ENCODE measurements at places on chromosomes 2 and 18. TPM values are rescaled to one million over a fixed set of nuclear protein-coding genes. Genes with fewer than 3 reads are reported as not detected.
A peak's percentile ranks its signal among the peaks of the same experiment; 100 is the strongest.

Gene DCDC2C
- not detected for total RNA-seq

Gene GPR155
- 4.4 TPM for total RNA-seq

Gene POTEF
- not detected for total RNA-seq

Gene MIB1
- total RNA-seq = 29.1 TPM

Gene TMX3
- total RNA-seq = 13.5 TPM

Gene CD8B2
- total RNA-seq = not detected

Gene CD28
- 0.68 TPM for total RNA-seq

Gene RGPD4
- total RNA-seq = not detected

Gene FTCDNL1
- total RNA-seq = 2.7 TPM

Gene DNAJC5G
- total RNA-seq = not detected

GRCh38 chr2:179107737-179108136 lies 57.8 kb upstream of the CCDC141 start:
- no peak overlapping the region for H3K4me3 ChIP-seq
- no peaks in the 10 kb centered on the region for H3K36me3 ChIP-seq
- H3K27me3 ChIP-seq = no peaks in the 10 kb centered on the region
- H3K4me1 ChIP-seq = peaks cover 30% of the 10 kb centered on the region
- DNase-seq = no peak
- peak overlapping the region; percentile 7 for H3K27ac ChIP-seq

- no peak overlapping the region for H3K27ac ChIP-seq
- DNase-seq = no peak
- no peak overlapping the region for H3K4me3 ChIP-seq
- no peaks in the 10 kb centered on the region for H3K36me3 ChIP-seq
- H3K4me1 ChIP-seq = no peaks in the 10 kb centered on the region
Measured at GRCh38 chr2:219642069-219642454, 14.6 kb downstream of the SLC4A3 start.

GRCh38 chr2:125373293-125373692 lies 1282.7 kb upstream of the GYPC start:
- no peaks in the 10 kb centered on the region for H3K4me1 ChIP-seq
- no peak overlapping the region for H3K4me3 ChIP-seq
- H3K36me3 ChIP-seq = no peaks in the 10 kb centered on the region
- no peak overlapping the region for H3K27ac ChIP-seq

GRCh38 chr18:63553081-63553480 lies 10.9 kb downstream of the SERPINB12 start:
- no peaks in the 10 kb centered on the region for H3K36me3 ChIP-seq
- no peak overlapping the region for H3K4me3 ChIP-seq
- no peaks in the 10 kb centered on the region for H3K27me3 ChIP-seq
- H3K27ac ChIP-seq = peak overlapping the region; percentile 55
- H3K4me1 ChIP-seq = peaks cover 3% of the 10 kb centered on the region

DNA sequence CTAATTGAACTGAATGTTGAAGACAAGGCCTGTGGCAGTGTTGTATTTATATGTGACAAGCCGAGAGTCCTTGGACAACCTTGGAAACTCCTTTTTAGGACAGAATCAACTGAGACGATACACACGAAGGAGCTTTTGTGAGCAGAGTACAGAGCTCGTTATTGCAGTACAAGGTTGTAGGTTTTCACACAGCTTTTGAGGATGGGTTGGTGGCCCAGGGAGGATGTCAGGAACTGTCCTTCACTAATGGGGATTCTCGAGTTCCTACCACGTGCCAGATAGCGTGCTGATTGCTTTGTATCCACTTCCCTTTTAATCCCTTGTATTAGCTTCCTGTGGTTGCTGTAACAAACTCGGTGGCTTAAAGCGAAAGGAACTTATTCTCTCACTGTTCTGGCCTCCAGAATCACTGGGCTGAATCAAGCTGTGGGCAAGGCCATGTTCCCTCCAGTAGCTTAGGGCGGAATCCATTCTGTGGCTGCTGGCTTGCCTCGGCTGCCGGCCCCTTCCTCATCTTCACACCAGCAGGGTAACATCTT lies 20.2 kb downstream of the INPP4A start:
- peak; percentile 52 for DNase-seq
- no peaks in the 10 kb centered on the region for H3K27me3 ChIP-seq
- peak overlapping the region; percentile 84 for H3K27ac ChIP-seq
- H3K4me3 ChIP-seq = no peak overlapping the region

- peak overlapping the region; percentile 29 for H3K27ac ChIP-seq
- H3K4me3 ChIP-seq = no peak overlapping the region
- peak; percentile 49 for DNase-seq
- H3K36me3 ChIP-seq = no peaks in the 10 kb centered on the region
- H3K4me1 ChIP-seq = no peaks in the 10 kb centered on the region
Measured at GRCh38 chr2:240626531-240627300, 1.4 kb downstream of the GPR35 start.

- peaks cover 17% of the 10 kb centered on the region for H3K4me1 ChIP-seq
- no peak for DNase-seq
- no peaks in the 10 kb centered on the region for H3K36me3 ChIP-seq
- no peak overlapping the region for H3K27ac ChIP-seq
- no peak overlapping the region for H3K4me3 ChIP-seq
- H3K27me3 ChIP-seq = peaks cover 62% of the 10 kb centered on the region
Measured at GRCh38 chr18:45836242-45837205, 11.0 kb downstream of the SIGLEC15 start.

GRCh38 chr2:240498171-240498957 lies 59.4 kb downstream of the ANKMY1 start:
- no peaks in the 10 kb centered on the region for H3K36me3 ChIP-seq
- no peak overlapping the region for H3K27ac ChIP-seq
- no peak for DNase-seq

GRCh38 chr2:219415580-219416234 lies 2.5 kb upstream of the DES start:
- H3K4me3 ChIP-seq = no peak overlapping the region
- H3K27ac ChIP-seq = peak overlapping the region; percentile 86
- peaks cover 15% of the 10 kb centered on the region for H3K4me1 ChIP-seq
- DNase-seq = no peak
- H3K27me3 ChIP-seq = peaks cover 37% of the 10 kb centered on the region

GRCh38 chr2:233386382-233387041 lies 32.2 kb downstream of the DGKD start:
- peaks cover 25% of the 10 kb centered on the region for H3K4me1 ChIP-seq
- H3K27ac ChIP-seq = peak overlapping the region; percentile 83
- no peaks in the 10 kb centered on the region for H3K27me3 ChIP-seq
- DNase-seq = no peak

DNA sequence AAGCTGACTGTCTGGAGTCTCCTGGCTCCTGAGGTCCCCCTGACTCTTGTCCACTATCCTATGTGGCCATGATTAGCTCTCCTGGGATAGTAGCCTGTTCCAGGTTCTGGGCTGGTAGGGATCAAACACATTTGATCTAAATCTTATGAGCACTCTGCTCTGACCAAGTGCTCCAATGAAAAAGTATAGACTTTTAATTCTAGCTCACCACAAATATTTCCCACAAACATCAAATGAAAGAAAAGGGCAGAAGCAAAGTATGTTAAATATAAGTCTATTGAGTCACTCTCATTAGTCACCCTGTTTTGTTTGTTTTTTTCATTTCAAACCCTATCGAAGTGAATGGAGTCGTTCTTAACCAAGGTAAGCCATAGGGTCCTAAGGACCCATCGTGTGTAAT lies 39.7 kb upstream of the NEDD4L start:
- H3K36me3 ChIP-seq = no peaks in the 10 kb centered on the region
- no peak for DNase-seq
- no peak overlapping the region for H3K27ac ChIP-seq
- no peaks in the 10 kb centered on the region for H3K4me1 ChIP-seq

GRCh38 chr2:184305105-184305504 lies 293.2 kb upstream of the ZNF804A start:
- no peaks in the 10 kb centered on the region for H3K27me3 ChIP-seq
- DNase-seq = no peak
- H3K36me3 ChIP-seq = no peaks in the 10 kb centered on the region
- no peak overlapping the region for H3K27ac ChIP-seq
- H3K4me1 ChIP-seq = no peaks in the 10 kb centered on the region

DNA sequence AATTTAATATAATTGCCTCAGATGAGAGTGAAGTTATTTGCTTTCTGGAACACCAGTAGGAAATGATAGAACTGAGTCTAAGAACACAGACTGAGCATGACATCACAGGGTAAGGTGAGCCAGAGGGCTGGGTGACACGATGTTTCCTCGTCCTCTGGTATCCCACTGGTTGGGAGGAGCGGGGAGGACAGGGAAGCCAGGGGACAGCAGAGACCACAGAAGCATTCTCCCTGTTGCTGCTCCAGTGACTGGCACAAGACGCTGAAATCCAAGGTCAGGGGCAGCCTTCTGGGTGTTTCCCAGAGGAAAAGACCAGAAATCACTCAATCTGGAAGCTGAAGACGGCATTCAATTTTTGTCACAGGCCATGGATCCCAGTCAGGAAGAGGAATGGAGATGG lies 363.4 kb upstream of the SOX11 start:
- H3K36me3 ChIP-seq = no peaks in the 10 kb centered on the region
- no peak for DNase-seq
- no peaks in the 10 kb centered on the region for H3K4me1 ChIP-seq
- no peaks in the 10 kb centered on the region for H3K27me3 ChIP-seq
- H3K4me3 ChIP-seq = no peak overlapping the region

DNA sequence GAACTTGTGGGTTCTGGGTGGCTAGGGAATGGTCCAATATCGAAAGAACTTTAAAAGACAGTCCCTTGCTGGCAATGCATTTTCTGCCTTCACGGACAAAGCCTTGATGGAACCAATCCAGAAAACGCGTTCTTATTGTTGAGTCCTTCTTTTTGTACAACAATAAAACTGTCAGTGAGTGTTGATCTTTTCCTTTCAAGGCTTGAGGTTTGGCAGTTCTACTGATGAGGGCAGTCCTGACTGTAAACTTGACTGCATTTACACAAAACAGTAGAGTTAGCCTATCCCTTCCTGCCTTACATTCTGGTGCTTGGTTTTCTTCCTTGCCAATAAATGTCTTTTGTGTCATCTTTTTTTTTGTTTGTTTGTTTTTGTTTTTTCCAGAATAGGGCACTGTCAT lies 2.5 kb upstream of the UGT1A7 start:
- no peak overlapping the region for H3K4me3 ChIP-seq
- no peak for DNase-seq
- no peaks in the 10 kb centered on the region for H3K4me1 ChIP-seq
- H3K27ac ChIP-seq = no peak overlapping the region
- H3K27me3 ChIP-seq = no peaks in the 10 kb centered on the region

DNA sequence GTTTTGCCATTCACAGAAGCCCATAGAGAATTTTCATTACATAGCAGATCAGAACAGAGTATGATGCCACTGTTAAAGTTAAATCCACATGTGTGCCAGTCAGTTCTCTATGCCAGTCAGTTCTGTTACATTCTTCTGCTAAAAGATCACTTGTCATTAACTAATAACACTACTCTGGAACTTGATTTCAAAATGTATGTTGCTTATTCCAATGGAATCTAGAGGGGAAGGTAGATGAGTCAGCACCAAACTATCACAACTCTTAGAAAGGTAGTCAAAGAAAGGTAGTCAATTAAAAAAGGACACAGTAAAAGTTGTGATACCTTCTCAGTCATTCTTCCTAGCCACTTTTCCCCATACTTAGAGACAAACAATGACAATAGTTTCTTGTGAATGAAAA lies 1214.4 kb downstream of the LRP1B start:
- no peaks in the 10 kb centered on the region for H3K4me1 ChIP-seq
- H3K36me3 ChIP-seq = no peaks in the 10 kb centered on the region
- DNase-seq = no peak
- no peaks in the 10 kb centered on the region for H3K27me3 ChIP-seq
- no peak overlapping the region for H3K27ac ChIP-seq
- no peak overlapping the region for H3K4me3 ChIP-seq

DNA sequence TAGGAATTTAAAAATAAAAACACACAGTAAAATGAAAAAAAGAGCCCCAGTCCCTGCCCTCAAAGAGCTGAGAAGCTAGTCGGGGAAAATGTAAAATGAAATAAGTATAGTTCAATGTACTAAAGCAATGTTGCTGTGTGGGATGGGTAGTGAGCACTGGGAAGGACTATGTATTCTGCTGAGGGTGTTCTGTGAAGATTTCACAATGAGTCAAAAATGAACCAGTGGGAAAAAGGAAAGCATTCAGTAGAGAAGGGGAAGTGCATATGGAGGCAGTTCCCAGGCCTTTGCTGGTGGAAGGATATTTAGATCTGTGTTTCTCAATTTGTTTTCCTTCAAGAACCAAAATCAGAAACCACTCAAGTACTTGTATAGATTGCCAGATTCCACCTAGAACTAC lies 1094.7 kb upstream of the KLHL29 start:
- no peaks in the 10 kb centered on the region for H3K27me3 ChIP-seq
- H3K27ac ChIP-seq = no peak overlapping the region
- H3K36me3 ChIP-seq = no peaks in the 10 kb centered on the region
- DNase-seq = no peak
- no peaks in the 10 kb centered on the region for H3K4me1 ChIP-seq

GRCh38 chr2:59073286-59073685 lies 832.2 kb upstream of the FANCL start:
- H3K4me1 ChIP-seq = no peaks in the 10 kb centered on the region
- H3K36me3 ChIP-seq = no peaks in the 10 kb centered on the region
- H3K27ac ChIP-seq = no peak overlapping the region
- DNase-seq = no peak
- no peaks in the 10 kb centered on the region for H3K27me3 ChIP-seq

DNA sequence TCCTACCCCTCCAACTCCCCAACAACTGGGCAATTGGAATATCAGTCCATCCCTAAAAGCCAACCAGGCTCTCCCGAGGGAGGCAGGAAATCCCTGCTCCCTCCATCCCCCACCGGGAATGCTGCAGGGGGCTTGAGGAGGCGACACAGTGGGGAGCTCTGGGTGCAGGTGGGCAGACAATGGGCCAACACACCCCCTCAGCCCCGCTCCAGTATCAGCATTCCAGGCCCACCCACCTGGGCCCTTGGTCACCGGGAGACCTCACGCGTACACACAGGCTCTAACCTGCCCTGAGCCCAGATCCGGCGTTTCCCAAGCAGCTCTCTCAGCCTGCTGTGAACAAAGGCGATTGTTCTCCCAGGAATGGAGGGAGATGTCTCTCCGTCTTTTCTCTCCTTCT lies 37.6 kb upstream of the FZD7 start:
- H3K36me3 ChIP-seq = no peaks in the 10 kb centered on the region
- no peak overlapping the region for H3K27ac ChIP-seq
- no peaks in the 10 kb centered on the region for H3K27me3 ChIP-seq

DNA sequence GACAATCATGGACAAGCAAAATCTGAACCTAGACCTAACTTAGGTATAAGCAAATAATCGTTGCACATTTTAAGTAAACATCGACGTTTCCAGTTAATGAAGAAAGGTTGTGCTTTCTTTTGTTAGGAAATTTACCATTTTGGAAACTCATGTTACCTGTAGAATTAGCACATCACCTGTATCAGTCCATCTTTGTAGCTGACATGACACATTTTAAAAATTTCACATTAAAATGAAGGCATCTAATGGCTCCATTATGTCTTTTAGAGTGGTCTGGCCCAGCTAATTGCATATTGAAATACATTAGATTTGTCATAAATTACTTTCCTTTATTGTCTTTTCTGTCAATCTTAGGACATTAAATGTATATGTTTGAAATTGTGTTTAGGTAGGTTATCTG lies 119.0 kb upstream of the MGAT5 start:
- no peak overlapping the region for H3K27ac ChIP-seq
- H3K4me3 ChIP-seq = no peak overlapping the region
- no peak for DNase-seq
- no peaks in the 10 kb centered on the region for H3K36me3 ChIP-seq
- H3K27me3 ChIP-seq = no peaks in the 10 kb centered on the region

All from transverse colon (tissue), 4 donors.